ENCODE measurements at places on chromosomes 13 and 19.
A peak's percentile ranks its signal among the peaks of the same experiment; 100 is the strongest.

- DNase-seq, result no peak
Measured at GRCh38 chr19:46378268-46378667, 31.4 kb downstream of the PPP5C start.

GRCh38 chr19:39969266-39969665 lies 1.7 kb upstream of the PSMC4 start:
- peak; percentile 15 for DNase-seq

GRCh38 chr13:73248711-73249580 lies 190.1 kb downstream of the KLF5 start:
- DNase-seq, result no peak

GRCh38 chr19:9835507-9835949 lies 410 bp downstream of the PIN1 start:
- DNase-seq, result no peak

- DNase-seq, result no peak
Measured at GRCh38 chr13:51122868-51123566, 11.9 kb upstream of the C13orf42 start.

DNA sequence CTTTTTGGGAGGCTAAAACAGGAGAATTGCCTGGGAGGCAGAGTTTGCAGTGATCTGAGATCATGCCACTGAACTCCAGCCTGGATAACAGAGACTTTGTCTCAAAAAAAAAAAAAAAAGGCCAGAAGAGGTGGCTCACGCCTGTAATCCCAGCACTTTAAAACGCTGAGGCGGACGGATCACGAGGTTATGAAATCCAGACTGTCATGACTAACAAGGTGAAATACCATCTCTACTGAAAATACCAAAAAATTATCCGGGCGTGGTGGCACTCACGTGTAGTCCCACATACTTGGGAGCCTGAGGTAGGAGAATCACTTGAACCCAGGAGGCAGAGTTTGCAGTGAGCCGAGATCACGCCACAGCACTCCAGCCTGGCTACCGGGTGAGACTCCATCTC lies 39.9 kb downstream of the ZNF611 start:
- DNase-seq, result no peak

- DNase-seq, result no peak
Measured at GRCh38 chr13:100069278-100069677, 19.6 kb upstream of the PCCA start.

- DNase-seq, result no peak
Measured at GRCh38 chr13:28204043-28204442, 65.7 kb downstream of the PAN3 start.

DNA sequence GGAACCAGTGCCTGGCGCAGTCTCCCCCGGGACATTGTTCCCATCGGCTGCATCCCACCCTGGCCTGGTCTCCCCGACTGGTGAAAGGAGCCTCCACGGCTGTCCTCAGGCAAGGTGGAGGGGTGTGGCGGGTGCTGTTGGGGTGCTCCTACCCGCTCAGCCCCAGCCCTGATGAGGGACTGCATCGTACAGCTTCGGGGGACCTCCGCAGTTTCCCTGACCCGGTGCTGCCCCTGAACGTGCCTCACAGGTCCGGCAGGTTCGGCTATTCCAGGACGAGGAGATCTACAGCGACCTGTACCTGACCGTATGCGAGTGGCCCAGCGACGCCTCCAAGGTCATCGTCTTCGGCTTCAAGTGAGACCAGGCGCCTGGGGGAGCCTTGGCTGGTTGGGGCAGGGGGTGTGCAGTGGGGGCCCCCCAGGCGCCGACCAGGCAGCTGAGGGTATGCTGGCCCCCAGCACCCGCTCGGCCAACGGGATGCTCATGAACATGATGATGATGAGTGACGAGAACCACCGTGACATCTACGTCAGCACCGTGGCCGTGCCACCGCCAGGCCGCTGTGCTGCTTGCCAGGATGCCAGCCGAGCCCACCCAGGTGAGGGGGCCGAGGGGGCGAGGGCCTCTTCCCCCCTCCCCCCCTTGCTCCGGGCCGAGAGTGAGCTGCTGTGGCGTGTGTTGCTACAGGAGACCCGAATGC lies 3.5 kb downstream of the DCAF15 start:
- no peak for DNase-seq

- no peak for DNase-seq
Measured at GRCh38 chr13:112990783-112991182, 21.8 kb downstream of the MCF2L start.

DNA sequence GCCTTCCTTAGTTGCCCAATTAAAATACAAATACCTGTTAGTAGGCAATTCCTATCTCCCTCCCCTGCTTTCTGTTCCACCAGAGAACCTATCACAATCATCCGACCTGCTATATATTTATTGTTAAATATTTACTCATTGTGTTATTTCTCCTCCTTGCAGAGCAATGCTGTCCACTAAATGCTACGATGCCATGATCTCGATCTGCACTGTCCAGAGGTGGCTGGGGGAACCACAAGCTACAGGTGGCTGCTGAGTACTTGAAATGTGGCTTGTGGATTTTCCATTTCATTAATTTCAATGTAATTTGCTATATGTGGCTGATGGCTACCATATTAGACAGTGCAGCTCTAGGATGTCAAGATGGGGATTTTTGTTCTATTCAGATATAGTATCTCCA lies 5.1 kb downstream of the KLK6 start:
- no peak for DNase-seq

DNA sequence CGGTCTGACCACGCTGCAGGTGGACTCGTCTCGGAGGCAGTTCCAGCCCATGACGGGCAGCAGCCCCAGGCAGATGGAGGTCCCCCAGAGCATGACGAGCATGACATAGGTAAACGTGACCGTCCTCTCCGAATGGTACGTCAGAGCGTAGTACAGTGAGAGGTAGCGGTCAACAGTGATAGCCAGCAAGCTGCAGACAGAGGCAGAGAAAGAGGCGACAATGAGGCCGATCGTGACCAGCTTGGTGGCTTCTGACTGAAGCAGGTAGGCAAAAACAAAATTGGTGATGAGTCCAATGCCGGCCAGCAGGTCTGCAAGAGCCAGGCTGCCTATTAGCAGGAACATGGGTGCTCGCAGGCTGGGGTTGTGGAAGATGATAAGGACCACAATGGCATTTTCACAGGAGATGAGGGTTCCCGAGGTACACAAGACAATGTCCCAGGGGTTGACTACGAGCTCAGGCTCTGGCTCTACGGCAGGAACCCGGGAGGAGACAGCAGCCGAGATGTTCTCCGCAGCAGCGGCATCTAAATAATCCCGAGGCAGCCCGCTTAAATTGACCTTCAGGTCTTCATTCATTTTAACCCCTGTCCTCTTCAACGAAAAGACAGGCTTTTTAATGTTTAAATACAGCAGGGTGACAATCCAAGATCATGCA lies 1.2 kb downstream of the GPR12 start:
- DNase-seq, result no peak

DNA sequence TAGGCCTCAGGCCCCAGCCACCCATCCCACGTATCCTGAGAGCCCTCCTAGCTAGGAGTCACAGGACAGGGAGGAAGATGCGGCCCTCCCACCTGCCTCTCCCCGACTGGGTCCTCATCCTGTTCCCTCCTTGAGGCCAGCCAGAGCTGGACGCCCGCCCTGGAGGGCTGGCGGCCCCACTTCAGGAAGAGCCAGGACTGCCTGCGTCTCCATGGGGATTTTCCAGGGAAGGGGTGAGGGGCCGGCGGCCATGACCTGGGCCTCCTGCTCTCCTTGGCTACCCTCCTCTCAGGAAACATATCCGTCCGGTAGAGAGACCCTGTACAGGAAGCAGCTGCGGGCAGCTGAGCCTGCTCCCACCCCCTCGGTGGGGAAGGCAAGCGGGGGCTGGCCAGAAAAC lies 11.3 kb upstream of the PRKD2 start:
- DNase-seq, result no peak

- no peak for DNase-seq
Measured at GRCh38 chr13:21310220-21310619, 133.8 kb downstream of the MRPL57 start.

DNA sequence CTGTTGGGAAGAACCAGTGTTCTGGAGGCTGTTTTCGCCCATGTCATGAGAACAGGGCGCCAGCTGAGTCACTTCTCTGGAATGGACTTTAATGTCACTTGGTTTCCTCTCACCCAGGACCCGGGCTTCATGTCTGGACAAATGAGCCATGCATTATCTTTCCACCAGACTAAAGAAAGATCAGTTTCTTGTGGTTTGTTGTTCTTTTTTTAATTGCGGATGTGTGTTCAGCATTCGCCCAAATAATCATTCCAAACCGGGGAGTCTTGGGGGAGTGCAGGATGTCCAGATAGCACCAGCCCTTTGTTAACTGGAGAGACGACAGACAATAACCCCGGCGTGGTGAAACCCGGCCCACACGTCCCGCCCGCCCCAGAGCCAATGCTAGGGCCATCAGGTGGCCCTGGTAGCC lies 102.5 kb downstream of the COL4A2 start:
- DNase-seq, result no peak

- no peak for DNase-seq
Measured at GRCh38 chr19:28420811-28421550, 792.0 kb downstream of the UQCRFS1 start.
